NB4 (cell line): ENCODE measurements at places on chromosomes 3 and 15.

DNA sequence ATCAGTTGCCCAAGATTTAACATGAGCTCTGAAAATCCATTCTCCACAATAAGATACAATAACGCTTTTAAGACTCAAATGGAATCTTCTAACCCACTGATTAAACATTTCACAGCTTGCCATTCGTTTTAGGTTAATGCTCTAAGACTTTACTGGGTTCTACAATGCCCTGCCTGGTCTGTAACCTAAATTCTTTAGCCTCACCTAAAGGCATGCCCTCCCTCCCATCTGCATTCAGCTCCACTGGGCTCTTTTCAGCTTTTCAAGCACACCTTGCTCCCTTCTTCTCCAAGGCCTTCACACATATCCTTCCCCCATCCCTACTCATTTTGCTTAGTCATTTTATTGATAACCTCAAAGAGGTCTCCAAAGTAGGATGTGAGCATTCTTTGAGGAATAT lies 290.9 kb downstream of the LSAMP start:
- no peak for DNase-seq

DNA sequence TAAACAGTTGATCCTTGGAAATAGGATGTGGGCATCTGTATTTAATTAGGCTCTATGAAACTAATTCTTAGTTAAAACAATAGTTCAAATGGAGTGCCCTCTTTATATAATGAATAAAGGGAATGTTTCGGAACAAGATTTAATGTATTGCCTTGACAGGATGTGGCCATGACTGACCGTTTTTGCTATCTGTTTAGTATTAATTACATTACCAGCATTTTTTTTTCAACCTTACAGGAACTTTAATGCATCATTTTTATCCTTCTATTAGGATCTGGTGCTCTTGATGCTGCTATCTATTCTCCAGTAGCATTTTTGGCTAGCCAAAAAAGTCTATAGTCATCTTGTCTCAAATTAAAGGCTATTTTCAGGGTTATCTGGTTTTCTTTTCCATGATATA lies 340.9 kb downstream of the GRM7 start:
- DNase-seq, result no peak

DNA sequence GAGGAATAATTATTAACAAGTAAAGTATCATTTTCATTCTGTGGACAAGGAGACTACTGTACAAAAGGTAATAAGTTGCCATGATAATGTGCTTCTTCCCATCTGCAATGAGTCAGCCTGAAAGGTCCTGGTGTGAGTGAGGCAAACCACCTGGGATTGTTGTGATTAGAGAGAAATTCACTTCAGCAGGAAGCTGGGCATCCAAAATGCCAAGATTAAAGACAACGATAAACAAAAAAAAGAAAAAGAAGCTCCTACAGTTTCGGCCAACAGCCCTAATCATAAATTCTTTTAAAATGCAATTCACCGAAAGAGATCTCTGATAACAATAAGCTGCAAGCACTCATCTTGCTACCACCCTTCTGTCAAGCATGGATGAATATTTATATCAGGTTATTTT lies 507.8 kb downstream of the TUSC7 start:
- no peak for DNase-seq

DNA sequence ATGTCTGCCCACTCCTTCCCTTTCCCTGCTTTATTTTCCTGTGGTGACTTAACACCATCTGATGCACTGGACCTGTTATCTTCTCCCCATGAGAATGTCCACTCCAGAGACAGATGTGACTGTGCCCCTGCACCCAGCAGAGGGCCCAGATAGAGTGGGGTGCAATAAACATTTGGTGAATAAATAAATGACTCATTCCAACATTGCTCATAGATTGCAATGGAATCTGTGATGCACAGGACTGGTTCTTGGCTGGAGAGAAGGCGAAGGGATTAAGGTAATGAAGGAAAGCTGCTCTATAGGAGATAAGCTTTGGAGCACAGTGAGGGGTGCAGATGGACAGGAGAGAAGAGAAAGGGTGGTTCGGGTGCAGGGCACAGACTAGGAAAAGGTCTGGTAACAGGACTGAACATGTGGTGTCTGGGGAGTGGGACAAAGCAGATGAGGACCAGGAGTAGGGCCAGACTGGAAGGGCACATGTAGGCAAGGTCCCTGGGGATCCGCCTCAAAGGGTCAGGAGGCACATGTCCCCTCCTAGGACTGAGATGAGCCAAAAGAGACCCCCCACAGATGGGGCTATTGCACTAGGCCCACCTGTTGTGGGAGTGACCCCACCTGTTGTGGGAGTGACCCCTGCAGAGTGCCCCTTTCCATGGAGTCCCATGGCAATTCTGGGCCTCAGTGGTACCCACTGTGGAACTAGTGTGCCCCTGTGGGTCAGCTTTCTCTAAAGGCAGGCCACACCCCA lies 17.5 kb upstream of the POC1A start:
- no peak for DNase-seq

GRCh38 chr3:157132936-157133335 lies 27.0 kb downstream of the CCNL1 start:
- no peak for DNase-seq

DNA sequence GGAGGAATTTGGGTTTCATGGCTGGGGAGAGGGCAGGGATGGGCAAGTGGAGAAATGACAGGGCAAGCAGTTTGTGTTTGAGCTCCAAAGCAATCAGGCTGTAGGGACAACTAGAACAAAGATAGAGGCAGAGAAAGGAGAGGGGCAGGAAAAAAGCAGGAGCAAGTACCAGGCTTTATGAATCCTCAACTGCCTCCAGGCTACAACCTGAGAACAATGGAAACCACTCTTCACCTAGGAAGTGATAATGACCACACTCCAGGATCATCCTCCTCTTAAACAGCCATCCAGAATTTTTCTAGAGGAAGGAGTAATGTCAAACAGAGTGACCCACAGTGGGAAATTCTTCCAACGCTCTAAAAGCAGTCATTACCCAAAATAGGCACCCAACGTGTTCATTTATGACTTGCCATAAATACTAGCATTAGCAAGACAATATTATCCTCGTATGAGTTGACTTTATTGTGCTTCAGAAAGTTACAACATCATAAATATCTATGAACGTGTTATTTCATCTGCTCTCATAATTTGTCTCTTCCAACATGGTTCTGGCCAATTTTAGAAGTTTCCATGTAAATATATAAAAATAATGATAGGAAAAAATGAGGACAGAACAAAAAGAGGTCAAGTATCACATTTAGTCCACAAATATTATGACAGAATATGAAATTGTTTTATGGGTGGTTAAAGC lies 50.5 kb downstream of the TNFAIP8L3 start:
- DNase-seq, result no peak
